GM04503 (cell line): ENCODE measurements at places on chromosomes 6 and 20.

DNA sequence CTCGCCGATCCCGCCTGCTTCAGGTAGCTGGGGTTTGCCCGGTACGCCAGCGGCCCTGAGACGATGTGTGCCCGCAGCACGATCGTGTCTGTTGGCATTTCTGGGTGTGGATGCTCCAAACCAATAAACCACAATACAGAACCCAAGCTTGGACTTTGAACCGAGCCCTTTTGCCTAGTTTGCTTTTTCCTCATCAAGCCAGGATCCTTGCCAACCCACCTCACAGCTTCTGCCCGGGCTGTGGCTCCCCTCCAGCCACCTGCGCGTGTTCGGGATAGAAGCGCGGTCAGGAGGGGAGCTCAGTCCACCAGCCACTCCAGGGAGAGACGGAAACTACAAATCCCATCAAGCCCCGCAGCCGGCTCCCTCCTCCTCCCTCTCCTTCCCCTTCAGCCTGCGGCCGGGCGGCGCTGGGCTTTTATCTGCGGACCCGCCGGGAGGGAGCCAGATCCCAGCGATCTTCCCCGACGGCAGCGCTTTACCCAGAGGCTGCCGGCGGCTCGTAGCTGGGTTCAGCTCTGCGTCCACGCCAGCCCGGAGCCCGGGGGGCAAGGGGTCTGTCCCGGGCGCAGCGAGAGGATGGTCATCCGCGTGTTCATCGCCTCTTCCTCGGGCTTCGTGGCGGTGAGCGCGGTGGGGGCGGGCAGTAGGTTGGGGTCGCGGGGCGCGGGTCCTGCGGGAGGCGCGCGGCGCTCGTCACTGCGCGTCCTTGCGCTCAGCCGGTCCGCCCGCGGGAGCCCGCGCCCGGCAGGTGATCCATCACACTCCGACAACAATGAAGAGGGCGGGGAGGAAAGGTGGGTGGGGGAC lies at the start of gene SH3BGRL2:
Gene SH3BGRL2 (plus strand): TSS at position 447 of the 810 bp plus-strand sequence. CDS start 133 bp downstream, at position 580.
- DNase-seq, result peak; percentile 4

DNA sequence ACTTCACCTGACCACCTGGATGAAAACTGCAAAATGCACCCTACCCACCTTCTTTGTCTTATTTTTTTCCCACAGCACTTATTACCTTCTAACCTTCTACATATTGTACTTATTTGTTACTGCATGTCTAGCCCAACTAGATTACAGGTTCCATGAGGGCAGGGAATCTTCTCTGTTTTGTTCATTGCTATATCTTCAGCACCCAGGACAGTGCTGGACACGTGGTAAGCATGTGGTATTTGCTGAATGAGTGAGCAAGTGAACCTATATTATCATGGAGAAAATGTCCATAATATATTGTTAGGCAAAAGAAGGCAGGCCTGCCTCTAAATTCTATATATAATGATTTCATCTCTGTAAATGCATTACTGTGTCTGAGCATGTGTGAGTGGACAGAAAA lies 107.0 kb downstream of the TRERF1 start:
- DNase-seq, result no peak

GRCh38 chr20:61370841-61371303 lies 118.8 kb downstream of the CDH4 start:
- DNase-seq, result no peak

DNA sequence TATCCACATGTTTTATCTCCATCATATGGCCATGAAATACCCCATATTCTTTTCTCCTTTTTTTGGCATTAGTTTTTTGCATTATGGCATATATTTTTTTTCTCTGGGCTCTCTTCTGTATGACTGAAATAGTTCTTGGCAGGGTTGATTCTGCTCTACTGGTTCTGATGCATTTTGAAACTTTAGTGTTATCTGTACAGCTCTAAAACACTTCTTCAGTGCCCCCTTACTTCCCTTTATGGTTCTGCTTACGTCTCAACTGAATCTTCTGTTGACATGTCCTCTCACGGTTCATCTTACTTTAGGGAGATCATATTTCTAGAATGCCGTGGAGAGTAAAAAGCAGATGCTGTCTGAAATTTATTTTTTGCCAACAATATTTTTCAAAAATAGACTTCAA lies 23.2 kb upstream of the TXNDC5 start:
- no peak for DNase-seq
